Cerebellum (tissue), 4 donors: ENCODE measurements at places on chromosomes 6 and 20. TPM values are rescaled to one million over a fixed set of nuclear protein-coding genes. Genes with fewer than 3 reads are reported as not detected.

DYNLT2 gene
- 2.9 TPM for total RNA-seq

KIF25 gene
- 0.64 TPM for total RNA-seq

TTI1 gene
- total RNA-seq, result 34.8 TPM

KHDC1 gene
- 7.2 TPM for total RNA-seq

OOEP gene
- not detected for total RNA-seq

SLC17A2 gene
- total RNA-seq, result not detected

DNPH1 gene
- 11.8 TPM for total RNA-seq

GSTA2 gene
- total RNA-seq, result not detected

HRH3 gene
- 1.7 TPM for total RNA-seq

MRAP2 gene
- 15.8 TPM for total RNA-seq

NRSN1 gene
- 26.8 TPM for total RNA-seq

HS3ST5 gene
- total RNA-seq, result 7.4 TPM

LGSN gene
- total RNA-seq, result not detected

CRISP3 gene
- total RNA-seq, result not detected

CNKSR3 gene
- 1.7 TPM for total RNA-seq

EYS gene
- total RNA-seq, result 7.5 TPM

TRAPPC3L gene
- not detected for total RNA-seq

HAO1 gene
- total RNA-seq, result not detected

LINC00237 gene
- 0.45 TPM for total RNA-seq

MAFB gene
- 4.0 TPM for total RNA-seq
